Activated naive CD4-positive, alpha-beta T cell treated with anti-CD3 and anti-CD28 coated beads, Interleukin-2, amount 10 ng/mL, durations not matched to agents 7 days and 5 days (primary cell): ENCODE measurements at places on chromosomes 12 and 14.

DNA sequence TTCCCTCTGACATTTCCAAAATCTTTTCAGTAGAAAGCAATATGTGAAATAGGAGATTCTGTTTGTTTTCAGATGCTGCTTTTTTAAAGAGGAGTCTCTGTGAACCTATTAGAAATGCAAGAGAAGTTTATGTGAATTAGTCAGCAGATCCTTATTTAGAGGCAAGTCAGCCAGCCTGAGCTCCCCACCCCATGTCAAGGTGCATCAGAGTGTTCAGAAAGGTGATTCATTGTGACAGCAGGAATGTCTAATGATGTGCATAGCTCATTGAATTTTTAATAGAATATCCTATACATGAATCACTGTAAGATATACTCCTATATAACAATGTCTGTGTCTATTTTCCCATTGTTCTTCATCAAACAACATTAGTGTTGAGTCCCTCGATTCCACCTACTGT is 1222.4 kb upstream of the USP15 start:
- DNase-seq: no peak

GRCh38 chr14:58717211-58717610 is 79.4 kb downstream of the DACT1 start:
- DNase-seq: no peak

- DNase-seq: no peak
Observed at GRCh38 chr12:128827724-128828123, 4.0 kb upstream of the SLC15A4 start.

DNA sequence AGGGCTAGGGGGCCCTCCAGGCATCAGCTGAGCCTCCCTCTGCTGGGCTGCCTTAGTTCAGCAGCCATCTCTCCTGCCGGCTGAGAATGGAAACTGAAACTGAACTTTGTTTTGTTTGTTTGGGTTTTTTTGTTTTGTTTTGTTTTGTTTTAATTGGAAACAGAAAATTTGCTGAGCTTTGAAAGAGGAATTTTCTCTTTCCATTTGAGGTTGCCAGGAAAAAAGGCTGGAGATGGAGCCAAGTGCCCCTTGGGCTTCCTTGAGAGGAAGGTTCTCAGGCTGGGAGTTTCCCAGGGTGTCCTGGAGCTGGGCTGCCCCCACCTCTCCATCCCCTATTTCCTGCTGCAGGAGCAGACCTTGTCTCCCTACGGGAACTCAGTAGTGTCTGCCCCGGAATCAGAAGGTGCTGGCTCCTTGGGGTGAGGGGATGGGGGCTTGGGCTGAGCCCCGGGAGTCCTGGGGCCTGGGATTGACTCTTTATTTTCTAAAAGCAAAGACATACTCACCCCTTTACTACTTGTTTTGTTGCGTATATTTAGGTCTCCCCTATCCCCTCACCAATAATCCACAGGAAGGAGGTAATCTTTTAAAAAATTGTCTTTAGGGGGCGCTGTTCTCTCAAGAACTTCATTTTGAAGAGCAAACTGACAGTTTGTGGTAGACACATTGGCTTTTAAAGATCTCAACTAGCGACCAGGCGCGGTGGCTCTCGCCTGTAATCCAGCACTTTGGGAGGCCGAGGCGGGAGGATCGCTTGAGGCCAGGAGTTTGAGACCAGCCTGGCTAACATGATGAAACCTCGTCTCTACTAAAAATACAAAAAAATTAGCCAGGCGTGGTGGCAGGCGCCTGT is 21.3 kb upstream of the OASL start:
- peak; percentile 81 for DNase-seq

DNA sequence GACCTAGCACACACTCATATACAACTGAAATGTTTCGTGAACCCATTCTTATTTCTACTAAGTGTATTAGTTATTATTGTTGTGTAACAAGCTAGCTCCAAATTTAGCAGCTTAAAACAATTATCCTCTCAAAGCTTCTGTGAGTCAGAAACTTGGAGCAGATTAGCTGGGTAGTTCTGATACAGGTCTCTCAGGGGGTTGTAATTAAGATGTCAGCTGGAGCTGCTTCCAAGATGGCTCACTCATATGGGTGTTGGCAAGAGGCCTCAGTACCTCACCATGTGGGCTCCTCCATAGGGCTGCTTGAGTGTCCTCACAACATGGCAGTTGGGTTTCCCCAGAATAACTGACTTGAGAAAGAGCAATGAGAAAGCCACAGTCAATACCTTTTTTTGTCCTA is 9.8 kb downstream of the GPR135 start:
- DNase-seq: no peak

GRCh38 chr12:30631740-30632139 is 63.9 kb downstream of the IPO8 start:
- DNase-seq: no peak

DNA sequence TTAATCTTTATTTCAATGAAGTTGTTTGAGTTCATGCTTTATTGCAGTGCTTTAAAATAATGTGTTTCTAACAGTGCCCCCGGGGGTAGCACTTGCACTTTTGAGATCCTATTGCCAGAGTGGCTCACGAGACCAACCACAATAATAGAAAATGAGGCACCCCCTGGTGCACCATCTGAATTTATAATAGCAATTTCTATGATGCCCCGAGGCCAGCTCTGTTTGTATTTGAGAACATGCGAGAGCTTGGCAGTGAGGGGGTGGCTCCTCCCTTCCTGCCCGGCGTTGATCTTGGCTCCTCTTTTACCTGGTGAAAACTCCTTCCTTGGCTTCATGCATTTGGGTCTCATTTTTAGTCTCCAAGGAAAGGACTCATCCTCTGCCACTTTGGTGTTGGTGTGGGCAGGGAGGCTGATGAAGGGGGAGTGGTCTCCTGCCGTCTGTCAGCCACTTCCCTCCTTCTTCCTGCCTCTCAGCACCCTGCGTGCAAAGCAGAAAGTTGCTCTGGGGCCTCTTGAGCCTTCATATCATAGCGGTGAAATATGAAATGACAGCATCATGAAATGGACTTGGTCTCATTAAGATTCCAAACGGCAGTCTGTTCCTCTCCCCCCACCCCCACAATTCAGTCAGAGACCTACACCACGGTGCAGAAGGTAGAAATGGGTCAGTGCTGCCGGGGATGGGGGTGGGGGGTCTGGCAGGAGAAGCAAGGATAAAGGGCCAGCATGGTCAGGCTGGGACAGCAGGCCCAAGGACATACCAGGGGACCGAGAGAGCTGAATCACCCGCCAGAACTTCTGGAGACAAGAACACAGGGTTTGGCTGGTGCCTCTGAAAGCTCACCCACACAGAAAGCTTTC is 17.7 kb upstream of the NRXN3 start:
- no peak for DNase-seq

DNA sequence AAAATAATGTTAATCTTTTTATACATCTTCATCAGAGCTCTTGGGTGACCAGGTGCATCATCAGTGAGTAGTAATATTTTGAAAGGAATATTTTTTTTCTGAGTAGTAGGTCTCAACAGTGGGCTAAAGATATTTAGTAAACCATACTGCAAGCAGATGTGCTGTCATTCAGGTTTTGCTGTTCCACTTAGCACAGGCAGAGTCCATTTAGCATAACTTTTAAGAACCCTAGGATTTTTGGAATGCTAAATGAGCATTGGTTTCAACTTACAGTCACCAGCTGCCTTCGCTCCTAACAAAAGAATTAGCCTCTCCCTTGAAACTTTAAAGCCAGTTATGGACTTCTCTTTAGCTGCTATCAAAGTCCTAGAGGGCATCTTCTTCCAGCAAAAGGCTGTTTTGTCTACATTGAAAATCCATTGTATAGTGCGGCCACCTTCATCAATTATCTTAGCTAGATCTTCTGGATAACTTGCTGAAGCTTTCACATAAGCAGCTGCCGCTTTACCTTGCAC is 24.6 kb downstream of the RIMKLB start:
- DNase-seq: no peak

DNA sequence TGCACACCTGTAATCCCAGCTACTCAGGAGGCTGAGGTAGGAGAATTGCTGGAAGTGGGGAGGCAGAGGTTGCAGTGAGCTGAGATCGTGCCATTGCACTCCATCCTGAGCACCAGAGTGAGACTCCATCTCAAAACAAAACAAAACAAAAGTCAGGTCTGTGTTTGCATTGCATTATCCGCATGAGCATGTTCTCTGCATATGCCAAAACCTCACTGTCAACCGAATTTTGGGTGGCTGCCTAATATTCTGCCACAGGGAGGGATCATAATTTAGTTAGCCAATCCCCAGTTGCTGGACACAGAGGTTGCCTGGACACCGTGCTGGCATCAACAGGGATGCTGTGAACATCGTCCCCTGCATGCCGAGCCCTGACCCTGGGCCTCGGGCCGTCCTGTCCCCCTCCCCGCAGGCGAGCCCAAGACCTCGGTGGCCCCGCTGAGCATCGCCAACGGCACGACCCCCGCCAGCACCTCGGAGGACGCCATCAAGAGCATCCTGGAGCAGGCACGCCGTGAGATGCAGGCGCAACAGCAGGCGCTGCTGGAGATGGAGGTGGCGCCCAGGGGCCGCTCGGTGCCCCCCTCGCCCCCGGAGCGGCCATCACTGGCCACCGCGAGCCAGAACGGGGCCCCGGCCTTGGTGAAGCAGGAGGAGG is 49.2 kb downstream of the PHETA1 start:
- no peak for DNase-seq

- no peak for DNase-seq
Observed at GRCh38 chr14:42437809-42438208, 831.1 kb downstream of the LRFN5 start.

GRCh38 chr12:114666746-114667668 is 17.0 kb downstream of the TBX3 start:
- DNase-seq: no peak

GRCh38 chr12:68358532-68359485 is 26.6 kb upstream of the MDM1 start:
- peak; percentile 81 for DNase-seq

DNA sequence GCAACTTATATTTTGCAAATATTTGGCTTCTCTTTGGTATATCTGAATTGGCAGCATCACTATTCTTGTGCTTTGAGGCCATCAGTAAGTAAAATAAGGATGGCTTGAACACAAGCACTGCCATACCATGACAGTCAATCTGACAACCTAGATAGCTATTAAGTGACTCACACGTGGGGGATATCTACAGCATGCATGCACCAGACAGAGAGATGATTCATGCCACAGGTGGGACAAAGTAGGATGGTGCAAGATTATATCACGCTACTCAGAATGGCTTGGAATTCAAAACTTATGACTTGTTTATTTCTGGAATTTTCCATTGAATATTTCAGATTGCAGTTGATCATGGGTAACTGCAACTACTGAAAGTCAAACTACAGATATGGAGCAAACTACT is 675.6 kb upstream of the MDGA2 start:
- no peak for DNase-seq

GRCh38 chr14:63727736-63728728 is at the start of gene SGPP1:
Gene SGPP1, minus strand, starts transcription at chr14:63728065. Its CDS starts 121 bp downstream, at chr14:63727944.
- DNase-seq: peak; percentile 89

- no peak for DNase-seq
Observed at GRCh38 chr14:27056586-27056985, 458.8 kb upstream of the NOVA1 start.

DNA sequence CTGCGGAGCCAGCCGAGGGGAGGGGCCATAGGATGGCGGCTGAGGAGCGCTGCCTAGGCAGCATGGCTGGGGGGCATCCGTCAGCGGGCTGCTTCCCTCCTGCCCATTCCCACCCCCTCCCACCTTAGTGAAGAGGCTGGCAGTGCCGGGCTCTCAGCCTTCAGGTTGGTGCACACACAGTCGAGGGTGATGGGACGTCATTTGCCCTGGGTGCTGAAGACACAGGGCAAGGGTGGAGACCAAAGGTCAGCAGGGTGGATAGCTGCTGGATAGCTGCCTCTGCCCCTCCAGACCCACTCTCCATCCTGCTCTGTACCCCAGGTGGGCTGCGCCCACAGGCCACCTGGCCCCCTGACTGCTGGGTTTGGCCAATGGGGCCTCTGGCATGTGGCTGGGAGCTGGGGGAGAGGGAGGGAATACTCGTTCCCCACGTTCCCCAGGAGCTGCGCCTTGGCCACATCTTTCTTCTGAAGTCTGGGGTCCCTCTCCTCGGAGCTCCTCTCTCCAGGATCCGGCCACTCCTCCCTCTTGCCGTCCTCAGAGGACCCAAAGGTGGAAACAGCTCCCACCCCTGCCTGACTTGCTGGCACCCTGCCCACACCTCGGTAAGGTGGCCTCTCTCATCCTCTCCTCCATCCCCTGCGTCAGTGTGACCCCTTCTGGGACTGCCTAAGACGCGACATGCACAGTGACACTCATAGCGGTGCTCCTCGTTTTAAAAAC is 11.2 kb upstream of the CDC42BPB start:
- no peak for DNase-seq

GRCh38 chr12:122994140-122994675 is 13.7 kb downstream of the ARL6IP4 start:
- no peak for DNase-seq

- no peak for DNase-seq
Observed at GRCh38 chr14:75170772-75171171, 5.6 kb downstream of the TMED10 start.

GRCh38 chr14:89921346-89921745 is 33.2 kb downstream of the EFCAB11 start:
- no peak for DNase-seq

GRCh38 chr14:21220874-21221477 is 48.3 kb downstream of the HNRNPC start:
- DNase-seq: no peak

GRCh38 chr14:61379639-61380184 is 58.3 kb downstream of the PRKCH start:
- DNase-seq: no peak

DNA sequence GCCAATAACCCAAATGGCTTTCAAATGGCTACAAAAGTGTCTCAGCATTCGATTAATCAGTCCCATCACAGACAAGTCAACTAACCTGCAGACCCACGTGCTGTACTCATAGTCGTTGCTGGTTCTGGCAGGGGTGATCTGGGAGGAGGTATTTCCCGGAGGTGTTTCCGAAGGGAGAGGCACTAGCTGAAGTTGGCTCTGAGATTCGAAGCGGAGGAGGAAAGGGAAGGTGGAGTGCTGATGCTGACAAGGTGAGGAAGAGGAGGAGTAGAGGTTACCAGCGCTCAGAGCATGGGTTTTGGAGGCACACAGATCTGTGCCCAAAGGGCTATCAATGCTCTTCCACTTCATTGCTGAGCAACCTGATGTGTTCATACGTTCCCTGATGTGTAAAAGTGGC is 20.5 kb upstream of the COL2A1 start:
- DNase-seq: no peak
